ENCODE measurements at places on chromosomes 12 and 14.

- no peak for DNase-seq
Observed at GRCh38 chr12:73815072-73815645, 722.5 kb upstream of the ATXN7L3B start.

GRCh38 chr12:120376009-120376408, 7.0 kb upstream of the MSI1 start:
- no peak for DNase-seq

- DNase-seq = no peak
Observed at GRCh38 chr12:9707356-9707755, 25.5 kb downstream of the CLECL1 start.

DNA sequence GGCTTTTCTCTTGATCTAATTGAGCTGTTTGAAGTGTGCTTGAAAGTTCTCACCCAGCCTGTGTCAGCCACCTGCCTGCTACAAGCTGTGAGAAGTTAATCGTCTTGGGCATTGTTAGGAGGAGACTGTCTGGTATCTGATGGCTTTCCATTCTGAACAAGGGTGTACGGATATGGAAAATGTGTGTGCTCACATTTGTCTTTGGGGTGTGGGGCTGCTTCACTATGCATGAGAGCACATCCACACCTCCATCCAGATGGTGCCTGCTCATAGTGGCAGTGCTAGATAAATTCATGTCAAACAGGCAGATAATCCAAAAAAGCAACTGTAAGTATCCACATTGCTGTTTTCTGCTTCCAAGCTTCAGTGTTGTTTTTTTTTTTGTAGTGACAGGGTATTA, 462.2 kb downstream of the DIO2 start:
- no peak for DNase-seq

GRCh38 chr12:129871991-129872972, 31.5 kb downstream of the TMEM132D start:
- DNase-seq = no peak

Measured in fibroblast of upper back skin (primary cell).